ENCODE measurements at places on chromosomes 4 and X.

DNA sequence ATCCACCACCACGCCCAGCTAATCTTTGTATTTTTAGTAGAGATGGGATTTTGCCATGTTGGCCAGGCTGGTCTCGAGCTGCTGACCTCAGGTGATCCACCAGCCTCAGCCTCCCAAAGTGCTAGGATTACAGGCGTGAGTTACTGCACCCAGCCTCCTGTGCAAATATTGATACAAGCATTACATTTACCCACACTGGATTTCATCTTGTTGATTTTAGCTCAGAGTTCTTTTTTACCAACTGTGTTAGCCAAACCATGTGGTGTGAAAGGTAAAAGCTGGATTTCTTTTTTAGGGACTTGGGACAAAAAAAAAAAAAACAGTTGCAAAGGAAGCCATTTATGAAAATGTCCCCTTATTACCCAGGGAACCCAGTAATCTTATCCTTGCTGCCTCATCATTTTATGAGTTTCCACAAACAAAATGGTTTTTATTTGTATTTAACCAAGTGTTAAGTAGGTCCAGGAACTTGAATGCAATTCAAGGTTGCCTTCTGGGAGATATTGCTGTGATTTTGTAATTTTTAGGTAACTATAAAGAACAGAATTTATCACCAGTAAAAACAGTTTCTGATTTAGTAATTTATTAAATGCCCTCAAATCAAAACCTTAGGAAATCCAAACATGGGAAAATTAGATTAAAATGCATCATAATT is 202.5 kb downstream of the PALLD start:
- no peak for DNase-seq

- no peak for DNase-seq
Measured at GRCh38 chrX:30627818-30628652, 25.2 kb upstream of the GK start.

GRCh38 chr4:21749924-21750323 is 198.6 kb downstream of the KCNIP4 start:
- no peak for DNase-seq

DNA sequence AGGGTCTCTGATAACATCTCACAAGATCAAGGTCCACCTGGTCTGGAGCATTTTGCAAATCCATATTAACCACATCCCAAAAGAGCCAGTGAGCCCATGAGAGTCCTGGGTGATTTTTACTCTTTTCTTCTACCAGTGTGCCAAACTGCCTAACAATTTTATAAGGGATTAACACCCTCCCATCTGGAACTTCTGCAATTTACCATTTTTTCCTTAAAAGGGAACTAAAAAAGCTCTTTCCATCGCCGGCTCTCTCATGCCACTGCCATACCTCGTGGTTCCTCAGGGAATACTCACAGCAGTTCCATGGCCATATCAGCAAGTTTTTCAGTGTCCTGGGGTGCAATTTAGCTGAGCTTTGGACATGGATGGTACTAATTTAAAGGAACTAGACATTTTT is 55.7 kb downstream of the SEPSECS start:
- no peak for DNase-seq

DNA sequence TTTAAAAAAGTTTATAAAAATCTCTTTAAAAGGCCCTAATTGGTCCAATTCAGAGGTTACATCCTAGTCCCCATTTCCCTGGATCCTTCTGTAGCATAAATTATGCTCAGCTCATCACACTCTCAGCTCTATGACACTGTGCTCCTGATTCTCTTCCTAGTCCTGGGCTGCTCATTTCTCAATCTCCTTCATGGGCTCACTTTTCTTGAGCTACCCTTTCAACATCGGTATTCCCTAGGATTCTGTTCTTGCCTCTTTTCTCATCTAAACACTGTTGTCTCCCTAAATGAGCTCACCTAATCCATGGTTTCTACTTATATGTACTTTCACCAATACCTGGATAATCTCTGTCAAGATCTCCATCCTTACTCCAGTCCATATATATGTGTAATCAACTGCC is 14.7 kb downstream of the KLHL15 start:
- no peak for DNase-seq

- DNase-seq = no peak
Measured at GRCh38 chr4:122588453-122589238, 32.2 kb downstream of the IL21 start.

DNA sequence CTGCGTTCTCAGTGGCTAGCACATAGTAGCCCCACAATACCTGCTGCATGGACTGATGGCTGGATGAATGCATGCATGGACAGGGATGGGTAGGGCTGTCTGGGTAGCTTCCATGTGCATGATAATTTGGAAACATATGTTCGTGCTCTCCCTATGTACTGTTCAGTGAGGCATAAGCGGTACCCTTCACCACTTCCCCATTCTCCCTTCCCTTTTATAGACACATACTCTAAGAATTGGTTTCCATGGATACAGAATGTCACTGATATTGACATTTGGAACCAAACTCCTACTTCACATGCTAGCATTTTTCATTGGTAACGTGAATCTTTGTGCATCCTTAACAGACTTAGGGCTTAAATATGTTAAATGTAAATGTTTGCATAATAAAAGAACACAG is 20.4 kb downstream of the USP46 start:
- no peak for DNase-seq

GRCh38 chrX:50536955-50537354 is 66.3 kb upstream of the DGKK start:
- DNase-seq = no peak

DNA sequence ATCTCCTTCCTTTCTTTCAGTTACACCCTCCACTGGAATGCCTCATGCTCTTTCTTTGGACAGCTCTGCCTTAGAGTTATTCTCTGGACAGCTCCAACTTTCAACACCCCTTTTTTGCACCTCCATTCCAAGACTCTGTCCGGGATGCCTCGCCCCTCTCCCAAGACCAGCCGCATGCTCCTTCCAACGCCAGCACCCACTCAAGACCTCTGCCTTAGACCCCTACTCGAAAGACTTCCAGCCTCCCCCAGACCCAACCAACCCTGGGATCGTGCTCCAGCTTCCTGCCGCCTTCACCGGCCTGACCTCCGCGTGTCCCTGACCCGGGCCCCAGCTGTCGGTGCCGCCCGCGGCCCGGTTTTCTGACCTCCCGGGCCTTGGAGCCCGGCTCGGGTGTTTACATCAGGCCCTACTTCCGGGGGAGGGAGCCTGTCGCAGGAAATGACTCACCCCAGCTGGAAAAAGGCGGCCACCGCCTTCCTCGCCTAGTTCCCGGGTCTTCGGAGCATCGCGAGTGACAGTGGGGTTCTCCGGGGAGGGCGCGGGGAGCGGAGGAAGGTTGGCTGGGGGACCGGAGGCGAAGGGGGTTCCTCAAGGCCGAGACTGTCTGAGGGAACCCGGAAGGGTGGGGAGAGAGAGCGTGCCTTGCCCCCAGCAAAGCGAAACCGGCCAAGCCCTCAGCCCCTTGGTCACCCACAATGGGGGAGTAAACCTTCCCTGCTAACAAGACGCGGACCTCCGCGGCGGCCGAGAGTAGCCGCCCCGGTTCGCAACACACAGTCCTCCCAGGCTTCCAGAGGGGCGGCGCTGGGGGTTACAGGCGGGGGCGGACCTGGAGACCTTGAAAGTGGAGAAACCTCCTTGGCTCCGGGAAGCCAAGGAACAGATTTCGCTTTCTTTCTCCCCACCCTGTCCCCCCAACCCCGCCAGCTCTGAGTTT is at the start of gene WDR45:
TSS of gene WDR45 (minus strand) at position 399 of the 940 bp plus-strand sequence. CDS start 1,792 bp downstream, outside the sequence.
- DNase-seq = peak; percentile 80

GRCh38 chr4:74263551-74263950 is 44.7 kb upstream of the EPGN start:
- DNase-seq = no peak

DNA sequence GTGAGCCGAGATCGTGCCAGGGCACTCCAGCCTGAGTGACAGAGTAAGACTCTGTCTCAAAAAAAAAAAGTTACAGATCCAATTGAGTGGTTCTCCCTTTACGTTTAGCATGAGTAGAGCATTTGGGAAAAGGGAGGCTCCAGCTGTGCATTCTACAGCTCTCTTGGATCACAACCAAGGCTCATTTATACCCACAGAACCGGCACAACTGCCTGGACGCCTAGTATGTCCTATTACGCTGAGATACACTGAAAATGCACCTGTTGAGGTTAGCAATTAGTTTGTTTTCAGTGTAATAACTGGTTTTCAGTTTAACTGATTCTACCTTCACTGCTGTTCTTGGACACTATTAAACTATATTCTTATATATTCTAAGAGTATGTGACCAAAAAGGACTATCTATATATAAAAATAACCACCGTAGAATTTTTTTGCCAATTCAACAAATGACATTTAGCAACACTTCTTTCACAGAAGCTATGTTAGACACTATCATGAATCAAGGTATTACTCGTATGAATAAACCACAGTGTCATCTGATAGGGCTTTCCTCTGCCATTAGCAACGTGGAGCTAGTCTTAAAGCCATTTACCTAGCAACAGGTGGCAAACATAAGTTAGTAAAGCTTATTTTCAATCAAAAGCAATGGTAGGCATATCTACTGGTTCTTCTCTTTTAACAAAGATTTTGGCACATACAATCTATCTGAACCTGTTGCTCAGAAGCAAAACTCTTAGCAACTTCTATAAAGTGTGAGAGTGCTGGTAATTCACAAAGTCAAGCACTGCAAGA is 3.6 kb downstream of the OTUD4 start:
- DNase-seq = no peak

- DNase-seq = no peak
Measured at GRCh38 chrX:72258174-72258573, 18.9 kb downstream of the RPS4X start.

GRCh38 chrX:106889468-106889867 is 13.7 kb downstream of the RIPPLY1 start:
- DNase-seq = no peak

GRCh38 chr4:81921751-81922159 is 450.0 kb upstream of the RASGEF1B start:
- no peak for DNase-seq

DNA sequence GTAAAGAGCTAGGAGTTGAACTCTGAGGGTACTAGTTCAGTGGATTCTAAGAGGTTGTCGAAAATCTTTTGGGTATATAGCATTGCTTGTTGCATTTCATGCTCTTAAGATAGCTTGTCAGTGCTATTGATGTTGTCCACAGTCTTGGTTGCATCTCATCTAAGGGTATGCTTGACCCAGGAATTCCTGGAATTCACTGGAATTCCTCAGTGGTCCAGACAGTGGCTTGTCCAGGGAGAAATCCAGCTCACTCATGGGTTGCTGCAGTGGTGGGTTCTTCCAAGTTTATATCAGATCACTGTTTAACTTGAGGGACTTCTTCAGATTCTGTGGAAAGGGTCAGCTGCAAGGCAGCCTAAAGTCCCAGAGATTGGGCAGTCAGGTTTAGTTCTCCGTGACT is 29.8 kb upstream of the SMARCAD1 start:
- DNase-seq = no peak

DNA sequence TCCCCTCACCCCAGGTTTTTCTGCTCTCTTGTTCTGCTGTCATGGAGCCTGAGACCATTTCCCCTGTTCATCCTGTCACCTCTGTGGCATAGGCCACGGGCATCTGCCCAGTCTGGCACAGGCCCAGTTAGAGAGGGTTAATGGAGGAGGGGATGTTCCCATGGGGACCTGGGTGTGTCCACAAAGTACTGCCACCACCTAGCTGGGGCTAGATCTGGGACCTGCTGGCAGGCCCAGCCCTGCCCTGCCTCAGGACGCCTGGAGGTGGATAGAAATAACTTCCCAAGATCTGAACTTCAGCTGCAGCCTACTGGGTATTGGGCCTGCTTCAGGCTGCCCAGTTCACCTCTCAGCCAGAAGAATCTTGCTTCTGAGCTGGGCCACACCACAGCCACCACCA is 13.5 kb downstream of the EFNB1 start:
- DNase-seq = no peak

DNA sequence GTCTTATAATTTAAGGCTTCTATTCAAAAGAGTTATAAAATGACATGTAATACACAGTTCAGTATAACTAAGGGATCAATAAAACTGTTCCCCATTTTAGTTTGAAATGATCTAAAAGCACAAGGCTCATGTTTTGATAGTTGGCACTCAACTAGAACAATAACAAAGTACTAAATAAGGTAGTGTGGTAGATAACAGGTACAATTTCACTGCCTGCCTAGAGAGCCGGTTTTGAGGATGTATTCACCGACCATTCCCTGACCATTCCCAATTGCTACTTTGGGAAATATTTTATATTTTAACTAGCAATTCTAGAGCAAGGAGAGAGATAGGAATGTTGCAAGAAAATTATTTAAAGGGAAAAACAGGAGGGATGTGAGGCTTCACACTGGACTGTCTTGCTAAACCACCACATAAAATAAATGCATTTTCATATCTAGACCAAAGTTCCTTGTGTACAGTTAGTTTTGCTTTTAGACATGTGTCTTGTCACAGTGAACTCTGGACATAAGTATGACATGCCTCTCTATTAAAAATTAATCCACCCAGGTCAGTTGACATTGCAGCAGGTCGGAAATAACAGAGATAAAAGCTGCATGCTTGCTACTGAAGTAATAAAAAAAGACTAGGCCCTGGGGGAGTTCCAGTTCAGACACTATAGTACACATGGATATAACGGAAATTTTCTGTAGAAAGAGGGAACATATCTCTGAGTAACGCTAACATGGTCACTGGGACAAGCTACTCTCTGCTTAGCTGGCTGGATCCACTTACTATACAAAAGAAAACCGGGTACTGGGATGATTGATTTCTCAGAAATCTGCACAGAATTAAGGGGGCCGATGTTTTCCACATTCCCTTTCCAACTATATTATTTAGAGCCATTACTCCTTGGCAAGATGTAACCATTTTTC is 56.3 kb upstream of the NAP1L5 start:
- DNase-seq = no peak

- DNase-seq = no peak
Measured at GRCh38 chrX:793216-793770, 162.7 kb downstream of the SHOX start.

DNA sequence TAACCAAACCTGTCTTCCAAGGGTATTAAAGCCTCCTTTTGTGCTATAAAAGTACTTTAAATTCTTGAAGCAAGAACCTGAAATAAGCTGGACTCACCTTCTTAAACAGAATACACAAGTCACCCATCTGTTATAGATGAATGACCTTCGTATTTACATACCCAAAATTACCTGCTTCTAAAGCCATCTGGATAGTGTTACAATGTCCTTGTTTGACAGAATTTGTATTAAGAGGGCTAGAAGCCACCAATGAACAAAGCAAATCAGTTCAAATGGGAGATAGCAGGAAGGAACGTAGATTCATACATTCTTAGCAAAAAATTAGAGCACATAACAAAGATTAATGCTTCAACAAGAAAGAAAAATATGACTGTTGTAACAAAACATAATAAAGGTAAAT is 33.7 kb upstream of the CCSER1 start:
- no peak for DNase-seq

DNA sequence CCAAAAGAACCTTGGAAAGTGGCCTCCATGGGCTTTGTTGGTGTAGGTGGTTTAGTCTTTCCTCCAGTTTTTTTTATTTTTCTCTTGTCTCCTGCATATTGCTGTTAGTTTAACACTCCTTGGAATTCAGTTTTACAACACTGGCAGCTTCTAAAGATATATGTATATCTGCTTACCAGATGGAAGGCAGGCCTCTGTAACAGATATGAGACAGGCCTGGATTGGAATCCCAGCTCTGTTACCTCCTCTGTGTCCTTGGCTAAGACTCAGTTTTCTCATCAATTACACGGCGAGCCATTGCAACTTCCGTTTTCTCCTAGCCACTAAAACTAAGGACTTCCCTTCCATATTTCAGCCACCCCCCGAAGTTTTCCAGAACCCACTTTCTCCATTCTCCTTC is 133.4 kb upstream of the SMAD1 start:
- DNase-seq = no peak

Data from lower lobe of right lung (tissue), 2 donors.